ENCODE measurements at places on chromosomes 2 and 18.

GRCh38 chr18:34942276-34942675 is 98.9 kb upstream of the MAPRE2 start:
- no peak for DNase-seq

- DNase-seq = no peak
Measured at GRCh38 chr18:78977637-78978348, 1.8 kb upstream of the SALL3 start.

DNA sequence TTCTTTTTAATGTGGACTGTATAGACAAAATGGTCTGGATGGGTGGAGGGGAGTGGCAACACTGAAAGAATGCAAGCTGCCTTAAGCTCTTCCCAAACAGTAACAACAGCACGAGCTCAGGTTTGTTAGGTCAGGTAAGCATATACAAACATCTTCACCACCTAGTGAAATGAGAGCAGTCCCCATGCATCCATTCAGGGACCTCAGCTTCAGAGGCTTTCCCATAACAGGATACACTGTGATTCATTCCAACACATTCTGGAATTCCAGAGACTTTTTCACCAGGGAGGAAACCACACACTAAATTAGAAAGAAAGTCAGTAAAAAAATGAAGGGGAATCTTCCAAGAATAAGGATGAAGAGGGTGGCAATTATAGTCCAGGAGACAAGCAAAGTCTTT is 50.4 kb upstream of the BZW1 start:
- DNase-seq = no peak

- DNase-seq = no peak
Measured at GRCh38 chr2:183162362-183162761, 38.1 kb downstream of the NUP35 start.

DNA sequence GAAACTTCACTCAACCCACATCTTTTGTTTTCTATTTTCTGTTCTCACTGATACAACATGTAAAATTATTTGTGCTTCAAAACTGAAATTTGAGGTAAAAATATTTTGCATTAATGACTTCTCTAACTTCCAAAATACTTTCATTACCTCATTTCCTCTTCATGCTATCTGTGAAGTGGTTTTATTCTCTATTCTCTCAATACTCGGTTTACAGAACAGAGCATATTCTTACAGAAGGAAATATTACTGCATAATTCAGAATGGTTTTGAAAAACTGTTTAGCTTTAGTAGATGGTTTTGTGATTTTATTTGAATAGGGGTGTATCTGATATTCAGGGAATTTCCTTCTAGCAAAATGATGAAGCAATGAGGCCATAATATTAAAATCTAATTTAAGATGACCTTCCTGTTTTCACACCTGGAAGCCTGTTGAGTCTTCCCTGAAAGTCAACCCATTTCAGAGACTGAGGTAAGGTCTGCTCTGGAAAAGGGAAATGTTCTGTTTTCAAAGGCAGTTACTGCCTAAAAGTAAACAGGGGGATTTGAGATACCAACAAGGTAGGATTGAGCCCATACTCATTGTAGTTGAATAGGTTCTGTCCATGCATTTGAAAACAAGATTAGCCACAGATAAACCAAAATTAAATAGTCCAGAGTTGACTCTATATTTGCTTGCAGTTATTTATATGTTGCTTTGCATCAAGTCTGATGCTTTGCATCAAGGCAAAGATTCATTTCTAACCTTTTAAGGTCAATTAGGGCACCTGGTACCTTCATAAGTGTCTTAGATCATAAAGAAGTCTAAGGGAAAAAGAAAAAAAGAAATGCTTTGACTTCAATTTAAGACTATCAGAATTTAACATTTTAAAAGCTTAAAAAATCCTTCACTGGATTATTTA is 50.8 kb upstream of the PEX13 start:
- DNase-seq = no peak
